Endothelial cell of umbilical vein (primary cell): ENCODE measurements at places on chromosomes 3 and 15.
A peak's percentile ranks its signal among the peaks of the same experiment; 100 is the strongest.

DNA sequence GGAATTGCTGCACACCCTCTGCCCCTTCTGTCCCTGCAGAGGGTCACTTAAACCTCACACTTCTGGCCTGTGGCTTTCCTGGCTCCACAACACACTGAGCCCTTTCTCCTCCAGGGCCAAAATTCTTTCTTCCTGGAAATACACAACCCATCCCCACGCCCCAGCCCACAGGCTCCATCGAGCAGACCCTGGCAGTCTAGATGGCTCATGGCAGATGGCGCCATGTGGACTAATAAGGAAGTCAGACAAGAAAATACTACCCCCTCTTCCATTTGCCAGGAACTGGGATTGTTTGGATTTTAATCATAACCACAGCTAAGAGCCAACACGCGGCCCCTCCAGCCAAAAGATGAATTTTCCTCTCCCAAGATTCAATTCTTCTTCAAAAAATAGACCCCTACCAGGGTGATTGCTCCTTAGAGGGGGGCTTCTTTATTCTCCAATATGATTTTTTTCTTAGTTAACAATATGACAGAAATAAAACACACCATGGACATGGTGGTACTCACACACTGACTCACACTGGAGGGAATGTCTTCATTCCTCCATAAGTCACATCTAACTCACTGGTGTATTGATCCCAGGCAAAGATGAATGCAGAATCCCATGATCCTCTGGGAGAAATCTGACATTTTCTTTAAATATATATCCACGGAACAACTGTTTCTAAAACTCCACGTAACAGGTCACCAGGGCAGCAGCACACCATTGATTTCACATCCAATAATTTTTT, 111.5 kb downstream of the NTRK3 start:
- DNase-seq, result no peak

GRCh38 chr15:25775317-25775912, 87.7 kb downstream of the ATP10A start:
- no peak for DNase-seq

GRCh38 chr3:52014613-52015012, 18.9 kb upstream of the RPL29 start:
- DNase-seq, result no peak

- no peak for DNase-seq
Measured at GRCh38 chr3:30753766-30754165, 140.7 kb downstream of the GADL1 start.

DNA sequence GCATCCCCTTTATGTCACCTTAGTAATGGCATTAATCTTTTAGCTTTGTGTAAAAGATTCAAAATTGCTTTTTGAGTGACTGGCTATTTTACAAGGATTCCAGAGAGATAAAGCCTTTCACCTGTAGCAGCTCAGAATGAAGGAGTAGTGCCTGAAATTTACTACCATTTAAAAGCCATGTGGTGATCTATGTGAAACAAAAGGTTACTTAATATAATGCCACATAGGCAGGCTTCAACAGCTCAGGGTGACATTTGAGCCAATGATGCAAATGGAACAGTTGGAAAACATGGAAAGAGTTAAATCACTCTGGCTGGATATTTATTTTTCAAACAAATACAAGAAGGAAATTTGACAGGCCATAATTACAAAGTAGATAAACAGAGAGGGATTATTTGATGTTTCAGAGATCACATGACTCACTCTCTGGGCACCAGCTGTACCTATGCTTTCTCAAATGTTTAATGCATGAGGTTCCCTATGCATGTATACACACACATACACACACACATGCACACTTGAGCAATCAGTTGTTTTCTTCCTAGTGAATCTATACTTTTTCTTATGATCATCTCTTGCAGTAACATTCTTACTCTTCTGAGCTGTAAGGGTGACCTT, 171.5 kb downstream of the ZMAT3 start:
- DNase-seq, result no peak

DNA sequence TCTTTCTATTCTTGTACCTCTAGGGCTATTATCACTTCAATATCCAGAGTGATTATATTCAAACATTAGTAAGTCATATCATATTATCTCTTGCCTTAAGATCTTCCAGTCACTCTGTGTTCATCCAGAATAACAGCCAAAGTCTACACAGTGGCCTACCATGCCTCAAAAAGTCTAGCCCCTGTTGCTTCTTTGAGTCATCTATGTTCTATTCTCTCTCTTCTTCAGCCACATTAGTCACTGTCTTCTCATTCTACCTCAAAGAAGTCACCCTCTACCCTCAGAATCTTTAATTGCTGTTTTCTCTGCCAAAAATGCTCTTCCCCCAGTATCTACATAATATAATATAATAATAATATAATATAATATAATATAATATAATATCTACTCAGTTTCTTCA, 356.0 kb downstream of the NLGN1 start:
- no peak for DNase-seq

- no peak for DNase-seq
Measured at GRCh38 chr3:115448851-115449250, 174.5 kb upstream of the GAP43 start.

GRCh38 chr3:13548696-13549622, at the start of gene FBLN2:
Gene FBLN2, plus strand, starts transcription at chr3:13549125. Its CDS starts 21,231 bp downstream, at chr3:13570356.
- no peak for DNase-seq

GRCh38 chr15:67137951-67138848, 72.8 kb downstream of the SMAD3 start:
- peak; percentile 61 for DNase-seq

DNA sequence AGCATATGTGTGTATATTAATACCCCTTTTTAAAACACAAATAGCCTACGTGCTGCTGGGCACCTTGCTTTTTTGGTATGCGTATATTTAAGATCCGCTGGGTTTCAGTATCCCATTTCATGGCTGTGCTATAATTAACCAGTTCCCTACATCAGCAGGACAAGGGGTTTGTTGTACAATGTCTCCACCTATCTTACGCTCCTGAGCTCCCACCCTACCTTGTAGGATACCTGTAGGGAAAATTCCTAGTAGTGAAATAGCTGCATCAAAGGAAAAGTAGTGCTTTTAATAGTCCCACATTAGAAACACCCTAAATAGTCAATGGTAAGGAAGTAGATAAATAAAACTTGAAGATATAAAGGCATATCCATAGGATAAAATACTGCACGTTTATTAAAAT, 1.4 kb downstream of the MAP6D1 start:
- DNase-seq, result no peak

DNA sequence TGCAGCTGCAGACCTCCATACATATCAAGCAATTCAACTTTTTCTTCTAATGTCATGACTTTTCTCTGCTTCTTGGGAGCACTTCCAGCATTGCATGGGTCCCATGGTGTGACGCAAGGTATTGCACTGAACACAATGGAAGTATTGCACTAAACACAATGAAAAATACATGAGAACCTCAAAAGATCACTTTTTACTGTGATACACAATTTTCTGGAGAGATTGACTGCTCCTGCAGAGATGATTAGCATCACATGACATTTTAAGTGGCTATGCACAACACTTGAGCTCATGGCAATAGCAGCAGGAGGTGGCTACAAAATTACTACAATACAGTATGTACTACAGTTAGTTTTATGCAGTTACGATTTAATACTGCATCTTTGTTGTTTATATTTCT, 113.5 kb upstream of the BHLHE40 start:
- no peak for DNase-seq

- DNase-seq, result no peak
Measured at GRCh38 chr15:99335508-99335907, 84.2 kb downstream of the LRRC28 start.

DNA sequence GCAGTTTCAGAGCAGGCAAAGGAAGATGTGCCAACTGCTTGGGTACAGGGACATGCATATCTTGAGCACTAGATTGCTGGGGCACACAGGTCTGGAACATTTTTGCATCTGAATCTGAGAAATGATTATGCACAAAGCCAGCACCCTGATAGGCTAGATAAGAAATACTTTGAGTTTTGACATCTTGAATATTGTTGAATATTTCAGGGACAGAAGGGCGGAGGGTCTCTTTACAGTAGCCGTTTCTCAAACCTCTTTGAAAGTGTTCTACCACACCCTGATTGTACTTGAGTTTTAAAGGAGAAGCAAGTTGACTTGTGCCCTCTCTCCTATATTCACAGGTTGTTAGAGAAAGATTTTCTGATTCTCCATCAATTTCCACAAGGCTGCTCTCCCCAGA, 188.1 kb upstream of the STRIT1 start:
- no peak for DNase-seq

GRCh38 chr3:21417991-21418390, 333.0 kb downstream of the ZNF385D start:
- no peak for DNase-seq

GRCh38 chr3:130260918-130261317, 84.6 kb upstream of the COL6A5 start:
- peak; percentile 52 for DNase-seq

DNA sequence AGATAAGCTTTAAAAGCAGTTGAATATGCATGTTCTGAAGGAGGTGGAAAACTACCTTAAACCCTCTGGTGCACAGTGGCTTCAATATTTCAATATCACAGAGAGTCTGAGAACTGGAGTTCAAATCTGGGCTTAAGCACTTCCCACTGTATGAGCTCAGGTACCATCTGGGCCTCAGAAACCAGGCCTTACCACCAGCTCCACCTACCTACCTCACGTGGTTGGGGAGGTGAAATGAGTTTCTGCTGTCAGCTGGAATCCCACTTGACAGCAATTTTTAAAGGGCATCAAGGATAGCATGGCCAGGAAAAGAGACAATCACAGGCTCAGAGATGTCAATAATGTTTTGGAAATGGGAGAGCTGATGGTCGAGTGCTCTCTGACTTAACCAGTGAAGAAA, 5.0 kb downstream of the CHCHD4 start:
- DNase-seq, result no peak

- DNase-seq, result no peak
Measured at GRCh38 chr15:60773255-60773654, 294.3 kb upstream of the ICE2 start.

GRCh38 chr15:41944313-41944940, 27.9 kb downstream of the EHD4 start:
- DNase-seq, result peak; percentile 82

GRCh38 chr3:156533205-156533604, 21.7 kb downstream of the SSR3 start:
- no peak for DNase-seq

DNA sequence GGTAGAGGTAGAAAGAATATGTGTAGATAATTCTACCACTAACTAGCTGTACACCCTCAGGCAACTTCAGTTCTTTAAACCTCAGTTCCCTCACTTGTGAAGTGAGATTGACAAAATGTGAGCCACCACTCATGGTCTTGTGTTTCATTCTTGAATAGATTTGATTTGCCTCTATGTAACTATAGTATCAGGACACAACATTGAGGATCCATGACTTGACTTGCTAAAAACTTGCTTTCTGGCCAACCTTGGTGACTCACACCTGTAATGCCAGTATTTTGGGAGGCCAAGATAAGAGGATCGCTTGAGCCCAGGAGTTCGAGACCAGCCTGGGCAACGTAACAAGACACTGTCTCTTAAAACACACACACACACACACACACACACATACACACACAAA, 115.8 kb upstream of the FLNB start:
- no peak for DNase-seq

GRCh38 chr15:63384906-63385305, 3.3 kb upstream of the CA12 start:
- DNase-seq, result no peak

GRCh38 chr3:152607179-152607578, 227.8 kb upstream of the P2RY1 start:
- no peak for DNase-seq

DNA sequence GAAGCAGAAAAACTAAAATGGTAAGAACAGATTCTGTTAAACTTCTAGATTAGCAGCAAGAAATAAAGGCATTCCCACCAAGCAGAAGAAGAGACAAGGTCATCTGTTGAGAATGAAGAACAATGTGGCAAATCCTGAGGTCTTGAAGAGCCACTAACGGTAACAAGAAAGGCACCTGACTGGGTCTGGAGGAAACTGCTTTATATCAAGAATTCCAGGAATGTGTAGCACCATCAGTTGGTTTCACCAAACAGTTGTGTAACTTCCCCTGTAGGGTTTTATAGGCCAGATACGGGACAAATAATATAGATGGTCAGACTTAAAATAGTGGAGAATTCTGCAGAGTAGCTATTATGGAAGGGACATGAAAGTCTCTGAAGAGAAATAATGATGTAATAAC, 57.3 kb downstream of the ACAP2 start:
- peak; percentile 59 for DNase-seq

GRCh38 chr3:174430986-174431385, 428.1 kb upstream of the NAALADL2 start:
- no peak for DNase-seq

DNA sequence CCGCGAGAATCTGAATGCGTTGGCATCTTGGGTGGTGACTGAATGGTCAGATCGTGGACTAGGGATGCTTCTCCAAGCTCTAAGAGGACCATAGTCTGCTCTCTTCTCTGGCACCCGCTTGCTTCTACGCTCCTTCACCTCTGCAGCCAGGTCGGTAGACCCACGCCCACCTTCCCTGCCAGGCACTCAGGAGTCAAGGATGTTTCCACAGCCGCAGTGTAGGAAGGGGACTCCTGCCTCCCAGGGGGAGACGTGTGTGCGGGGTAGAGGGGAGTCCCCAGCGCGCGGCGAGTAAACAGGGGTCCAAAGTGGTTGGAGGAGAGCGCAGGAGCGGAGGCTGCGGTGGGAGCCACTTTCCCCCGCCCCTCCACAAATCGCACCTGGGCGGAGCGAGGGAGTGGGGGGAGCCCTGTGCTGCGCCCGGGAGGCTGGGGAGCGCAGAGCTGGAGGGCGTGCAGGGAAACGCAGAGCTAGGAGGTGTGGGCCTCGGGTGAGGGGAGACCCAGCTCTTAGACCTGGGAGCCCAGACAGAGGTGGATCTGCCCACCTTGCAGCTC, 1.7 kb downstream of the LRRC3B start:
- DNase-seq, result no peak

- peak; percentile 50 for DNase-seq
Measured at GRCh38 chr15:56931639-56932508, 13.4 kb downstream of the TCF12 start.

- DNase-seq, result no peak
Measured at GRCh38 chr3:56725175-56725574, 42.1 kb upstream of the TASOR start.

- no peak for DNase-seq
Measured at GRCh38 chr15:87322870-87323269, 933.7 kb downstream of the NTRK3 start.

DNA sequence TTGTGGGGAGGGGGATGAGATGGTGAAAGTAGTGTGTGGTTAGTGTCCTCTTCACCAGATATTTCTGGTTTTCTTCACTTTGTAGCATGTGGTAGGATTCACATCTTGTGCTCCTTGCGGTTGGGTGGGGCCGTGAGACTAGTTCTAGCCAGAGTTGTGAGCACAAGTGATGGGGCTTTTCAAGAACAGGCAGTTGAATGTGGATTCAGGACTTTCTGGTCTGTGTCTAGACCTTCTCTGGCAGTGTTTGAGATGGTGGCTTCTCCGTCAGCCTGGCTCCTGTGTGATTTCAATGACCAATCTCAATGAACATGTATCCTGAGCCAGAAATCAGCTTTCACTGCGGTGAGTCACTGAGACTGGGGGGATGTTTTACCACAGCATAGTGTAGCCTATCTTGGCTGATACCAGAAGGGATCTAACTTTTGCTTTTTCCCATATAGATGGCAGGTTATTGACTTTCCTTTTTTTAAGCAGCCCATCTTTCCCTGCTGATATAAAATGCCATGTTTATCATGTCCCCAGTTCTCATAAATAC, 82.6 kb downstream of the RPLP1 start:
- DNase-seq, result no peak

GRCh38 chr15:31554261-31554660, 227.6 kb downstream of the KLF13 start:
- peak; percentile 80 for DNase-seq

GRCh38 chr3:9644245-9644644, 5.1 kb upstream of the MTMR14 start:
- DNase-seq, result no peak

- DNase-seq, result no peak
Measured at GRCh38 chr3:97860364-97860763, 38.6 kb downstream of the CRYBG3 start.
